ENCODE measurements at places on chromosomes 11 and 22.

DNA sequence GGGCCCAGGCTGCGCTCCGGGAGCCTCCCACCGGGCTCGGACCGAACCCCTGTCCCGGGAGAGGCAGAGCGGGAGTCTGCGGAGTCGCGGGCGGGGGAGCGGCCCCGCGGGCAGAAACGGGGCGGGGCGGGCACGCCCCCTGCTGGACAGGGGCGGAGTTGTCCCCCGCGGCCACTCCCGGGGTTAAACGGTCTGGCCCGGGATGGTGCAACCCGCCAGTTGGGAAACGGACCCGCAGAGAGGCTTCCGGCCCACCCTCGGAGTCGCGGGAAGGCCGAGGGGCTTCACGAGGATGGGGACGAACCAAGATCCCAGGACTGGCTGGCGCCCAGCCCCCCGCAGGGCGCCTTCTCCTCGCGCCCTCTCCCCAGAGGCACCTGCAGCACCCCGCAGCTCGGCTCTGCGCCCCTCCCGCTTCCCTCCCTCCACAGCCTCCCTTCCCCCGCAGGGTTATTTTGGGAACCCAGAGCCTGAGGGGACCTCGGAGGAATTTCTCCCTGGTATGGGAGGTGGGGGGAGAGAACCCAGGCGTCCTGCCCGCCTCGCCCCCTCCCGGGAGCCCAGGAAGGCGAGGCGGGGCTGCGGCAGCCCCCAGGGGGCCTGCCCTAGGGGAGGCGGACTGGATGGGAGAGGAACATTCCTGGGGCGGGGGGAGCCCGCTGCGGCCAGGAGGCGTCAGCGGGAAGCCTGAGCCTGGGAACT lies 902 bp downstream of the RASGRP2 start:
- peak; percentile 28 for ATAC-seq

- no peak for ATAC-seq
Observed at GRCh38 chr11:45622283-45622682, 43.1 kb downstream of the CHST1 start.

DNA sequence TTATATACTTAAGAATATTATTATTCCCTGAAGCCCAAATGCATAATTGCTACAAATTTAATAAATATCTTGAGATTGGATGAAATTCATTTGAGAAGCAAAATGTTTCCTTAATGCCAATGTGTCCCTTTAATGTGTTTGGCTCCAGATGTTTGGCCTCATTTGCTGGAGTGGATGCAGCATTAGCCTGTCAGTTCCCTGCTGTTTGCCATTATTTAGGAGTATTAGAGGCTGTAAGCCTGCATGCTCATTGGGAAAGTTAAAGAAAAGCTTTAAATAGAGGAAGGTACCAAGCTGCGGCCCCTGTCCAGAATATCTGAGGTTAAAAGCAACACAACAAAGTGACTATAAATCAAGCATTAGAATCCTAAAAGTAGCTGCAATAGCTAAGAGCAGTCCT lies 54.8 kb upstream of the PITPNB start:
- ATAC-seq: no peak

DNA sequence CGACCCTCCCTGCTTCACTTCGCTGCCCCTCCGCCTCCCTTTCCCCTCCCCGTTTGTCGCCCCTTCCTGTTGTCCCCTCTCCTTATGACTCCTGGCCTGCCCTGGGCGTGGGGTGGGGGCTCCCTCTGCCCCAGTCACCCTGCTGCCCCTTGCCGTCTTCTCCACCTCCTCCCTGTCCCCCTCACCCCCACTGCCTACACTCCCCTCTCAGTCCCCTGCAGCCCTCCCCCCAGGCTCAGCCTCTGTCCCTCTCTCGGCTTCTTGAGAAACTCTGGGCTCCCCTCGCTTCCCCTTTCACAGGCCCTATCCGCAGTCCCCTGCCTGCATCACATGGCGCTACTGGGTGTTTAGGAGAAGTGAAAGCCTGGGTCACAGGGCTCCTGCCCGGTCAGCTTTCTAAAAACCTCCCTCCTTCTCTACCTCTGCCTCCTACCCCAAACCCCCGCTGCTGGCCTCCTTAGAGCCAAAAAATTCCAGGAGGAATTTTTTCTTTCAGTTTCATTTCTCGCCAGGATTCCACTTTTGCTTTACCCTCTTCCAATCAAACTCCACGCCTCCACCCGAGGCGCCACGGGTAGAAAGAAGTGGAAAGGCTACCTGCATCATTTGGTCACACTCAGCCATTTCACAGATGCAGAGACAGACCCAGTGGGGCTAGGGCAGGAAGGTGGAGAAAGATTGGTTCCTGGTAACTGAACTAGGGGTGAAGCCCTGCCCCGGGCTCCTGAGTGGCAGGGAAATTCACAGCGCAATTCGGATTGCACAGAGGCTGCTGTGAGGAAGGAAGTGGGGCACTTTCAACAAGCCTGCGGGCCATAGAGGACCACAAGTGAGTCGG lies at the start of gene SLC15A3:
TSS of gene SLC15A3 (minus strand) at position 273 of the 838 bp plus-strand sequence. CDS start 625 bp downstream, outside the sequence.
- ATAC-seq: peak; percentile 93

DNA sequence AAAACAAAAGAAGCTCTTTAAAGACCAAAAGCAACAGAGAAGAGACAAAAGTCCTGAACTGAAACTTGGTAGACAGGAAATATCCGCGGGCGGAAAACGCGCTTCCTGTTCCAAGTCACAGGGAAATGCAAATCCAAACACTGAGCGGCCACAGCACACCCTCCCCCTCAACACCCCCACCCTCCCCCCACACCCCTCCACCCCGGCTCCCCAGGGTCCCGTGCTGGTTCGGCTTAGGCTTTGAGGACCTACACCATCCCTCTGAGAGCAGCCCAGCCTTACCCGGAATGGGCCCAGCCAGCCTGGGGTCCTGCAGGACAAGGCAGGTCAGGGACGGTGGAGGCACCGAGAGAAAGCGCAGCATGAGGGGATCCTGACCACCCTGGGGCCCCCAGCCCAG lies 160.4 kb downstream of the BRD1 start:
- no peak for ATAC-seq

DNA sequence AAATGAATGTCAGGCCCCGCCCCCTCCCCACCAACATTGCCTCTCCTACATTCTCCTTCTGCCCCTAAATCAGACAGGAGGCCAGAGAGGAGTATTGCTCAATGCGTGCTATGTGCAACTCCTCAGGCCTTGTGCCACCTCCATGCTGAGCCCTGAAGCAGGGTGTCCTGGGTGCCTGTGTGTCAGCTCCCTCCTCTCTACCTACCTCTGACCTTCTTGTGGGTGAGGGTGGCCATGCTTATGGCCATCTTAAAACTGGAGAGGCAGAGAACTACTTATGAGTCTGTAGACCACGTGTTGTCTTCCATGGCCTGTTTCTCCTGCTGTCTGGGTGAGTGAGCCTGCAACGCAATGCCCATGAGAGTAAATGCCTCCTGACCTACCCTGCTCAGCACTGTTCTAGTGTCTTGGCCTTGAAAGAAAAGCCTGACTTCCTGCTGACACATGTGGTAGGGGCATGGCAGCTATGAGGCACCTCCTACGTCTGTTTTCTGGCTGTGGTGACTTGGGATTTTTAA lies 10.5 kb downstream of the MCAM start:
- no peak for ATAC-seq

- no peak for ATAC-seq
Observed at GRCh38 chr11:3684819-3685172, 13.6 kb upstream of the CHRNA10 start.

DNA sequence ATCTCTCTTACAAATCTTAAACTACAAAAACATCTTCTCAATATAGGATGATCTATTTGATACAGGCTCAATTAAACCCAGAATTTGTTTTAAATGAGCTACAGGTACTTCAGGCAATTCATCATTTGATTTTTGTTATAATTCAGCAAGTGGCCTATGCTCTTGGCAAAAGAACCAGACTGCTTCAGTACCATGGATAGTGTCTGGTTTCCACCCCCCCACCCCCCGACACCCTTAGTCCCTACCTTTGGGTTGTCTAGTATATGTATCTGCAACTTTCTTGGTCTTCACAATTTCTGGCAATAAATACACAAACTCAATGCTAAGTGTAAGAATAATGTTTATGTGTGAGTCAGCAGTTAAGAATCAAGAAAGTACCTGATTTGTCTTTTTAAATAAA lies 97.3 kb upstream of the API5 start:
- no peak for ATAC-seq

DNA sequence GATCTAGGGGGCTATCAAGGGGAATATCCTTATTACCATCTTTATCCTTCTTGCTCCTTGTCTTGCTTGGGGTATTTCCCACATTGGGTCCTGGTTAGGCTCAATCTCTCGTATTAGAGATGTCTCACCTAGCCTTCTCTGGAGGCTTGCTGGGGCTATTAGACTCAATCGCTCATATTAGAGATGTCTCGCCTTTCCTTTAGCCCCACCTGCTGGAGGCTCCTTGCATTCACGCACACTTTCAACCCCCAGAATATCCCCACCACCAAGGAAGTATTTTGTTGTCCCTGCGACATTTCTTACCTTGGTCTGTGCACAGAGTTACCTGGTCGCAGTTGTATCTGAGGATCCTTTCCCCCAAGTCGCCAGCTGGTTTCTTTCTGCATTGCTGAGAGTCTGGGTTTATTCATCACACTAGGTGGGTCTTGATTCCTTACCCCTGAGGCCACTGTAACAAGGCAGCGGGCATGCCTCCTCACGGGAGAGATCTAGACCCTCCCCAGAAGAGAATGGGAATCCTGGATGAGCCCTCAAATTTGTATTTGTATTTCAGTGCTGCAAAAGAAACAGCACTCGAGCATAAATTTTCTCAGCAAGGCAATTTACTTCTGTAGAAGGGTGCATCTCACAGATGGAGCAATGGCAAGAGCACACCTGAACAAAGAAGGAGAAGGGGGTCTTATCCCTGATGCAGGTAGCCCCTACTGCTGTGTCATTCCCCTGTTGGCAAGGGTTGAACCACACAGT lies 15.9 kb upstream of the HYLS1 start:
- ATAC-seq: no peak

GRCh38 chr22:30244066-30244465 lies 2.5 kb downstream of the LIF start:
- no peak for ATAC-seq

DNA sequence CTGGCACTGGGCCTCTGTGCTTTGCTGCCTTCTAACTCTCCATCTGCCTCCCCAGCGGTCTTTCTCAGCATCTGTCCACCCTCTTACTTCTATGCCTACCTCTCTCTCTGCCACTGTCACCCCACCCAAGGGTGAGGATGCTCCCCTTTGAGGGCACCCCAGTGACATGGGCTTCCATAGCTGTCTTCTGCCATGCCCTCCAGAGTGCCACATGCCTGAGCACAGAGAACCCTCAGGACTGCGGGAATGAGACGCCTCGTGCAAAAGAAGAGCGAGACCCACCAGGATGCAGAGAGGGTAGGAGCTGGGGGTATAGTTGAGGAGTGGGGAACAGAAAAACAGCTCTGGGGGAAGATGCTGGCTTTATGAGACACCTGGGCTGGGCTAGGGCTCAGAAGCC lies 64.3 kb downstream of the BTG4 start:
- no peak for ATAC-seq

DNA sequence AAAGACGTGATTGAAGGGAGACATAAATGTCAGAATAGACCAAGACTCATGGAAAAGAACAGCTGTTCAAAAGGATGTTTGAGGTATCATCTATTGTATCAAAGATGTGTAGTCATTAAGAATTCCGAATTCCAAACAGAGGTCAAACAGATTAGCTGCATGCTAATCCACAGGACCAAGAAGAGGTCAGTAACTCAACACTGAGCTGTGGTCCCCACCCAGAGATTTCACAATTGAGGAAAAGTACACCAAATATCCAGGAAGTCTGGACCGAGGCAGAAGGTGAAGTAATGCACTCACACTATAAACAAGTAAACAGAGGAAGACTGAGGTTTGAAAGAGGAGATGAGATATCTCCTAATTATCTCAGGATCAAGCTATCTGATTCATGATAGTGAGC lies 29.6 kb upstream of the OR5P2 start:
- ATAC-seq: no peak

GRCh38 chr11:130522284-130522961 lies 74.0 kb downstream of the ADAMTS15 start:
- no peak for ATAC-seq

GRCh38 chr22:50469377-50470305 lies 5.2 kb downstream of the SBF1 start:
- ATAC-seq: peak; percentile 91

DNA sequence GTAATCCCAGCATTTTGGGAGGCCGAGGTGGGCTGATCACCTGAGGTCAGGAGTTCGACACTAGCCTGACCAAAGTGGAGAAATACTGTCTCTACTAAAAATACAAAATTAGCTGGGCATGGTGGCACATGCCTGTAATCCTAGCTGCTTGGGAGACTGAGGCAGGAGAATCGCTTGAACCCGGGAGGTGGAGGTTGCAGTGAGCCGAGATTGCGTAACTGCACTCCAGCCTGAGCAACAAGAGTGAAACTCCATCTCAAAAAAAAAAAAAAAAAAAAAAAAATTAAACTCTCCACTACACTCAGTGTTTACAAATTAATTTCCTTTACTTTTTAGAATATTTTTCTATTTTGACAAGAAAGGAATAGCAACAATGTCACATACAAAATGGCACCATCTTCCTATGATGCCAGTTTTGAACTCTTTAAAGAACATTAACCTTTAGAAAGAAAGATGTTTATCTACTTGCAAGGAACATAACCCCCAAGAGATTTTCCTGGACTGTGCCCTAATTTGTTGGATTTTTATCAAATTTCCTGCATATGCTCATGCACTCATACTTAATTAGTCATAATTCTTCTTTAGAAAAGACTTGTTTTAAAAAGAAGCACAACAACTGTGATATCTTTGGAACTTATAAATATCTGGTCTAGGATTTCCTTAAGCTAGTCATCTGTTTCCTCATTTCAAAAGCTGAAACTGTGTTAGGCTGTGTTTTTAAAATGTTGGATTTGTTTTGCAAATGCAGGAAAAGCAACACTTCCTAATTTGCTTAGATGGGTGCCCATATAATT lies 22.6 kb upstream of the HIPK3 start:
- no peak for ATAC-seq

GRCh38 chr11:114684636-114685035 lies 6.3 kb downstream of the NXPE2 start:
- ATAC-seq: no peak

DNA sequence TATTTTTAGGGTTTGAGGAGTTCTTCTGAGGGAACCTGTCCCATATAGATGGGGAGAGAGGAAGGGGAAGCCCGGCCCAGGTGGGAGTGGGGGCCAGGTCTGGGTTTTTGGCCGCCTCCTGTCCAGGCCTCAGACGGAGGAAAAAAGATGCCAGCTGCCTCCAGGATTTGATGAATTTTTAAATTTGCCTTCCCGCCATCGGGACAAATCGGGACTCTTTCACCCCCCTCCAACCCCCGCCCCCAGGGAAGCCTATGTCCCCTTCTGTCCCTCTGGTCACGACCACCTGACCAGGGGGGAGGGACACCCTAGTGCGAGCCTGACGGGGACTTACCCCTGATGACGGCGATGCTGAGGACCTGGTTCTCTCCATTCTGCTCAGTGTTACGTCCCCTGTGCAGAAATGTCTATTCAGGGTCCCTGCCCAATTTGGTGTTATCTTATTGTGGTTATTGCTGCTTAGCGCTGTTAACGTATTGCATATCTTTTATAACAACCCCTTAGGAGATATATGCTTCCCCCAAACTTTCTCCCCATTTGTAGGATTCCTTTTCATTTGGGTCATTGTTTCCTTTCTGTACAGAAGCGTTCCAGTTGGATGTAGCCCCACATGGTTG lies 115.9 kb upstream of the GRK3 start:
- peak; percentile 53 for ATAC-seq

GRCh38 chr11:117789241-117789640 lies 7.8 kb downstream of the DSCAML1 start:
- ATAC-seq: no peak

- ATAC-seq: peak; percentile 77
Observed at GRCh38 chr11:63768237-63769041, at the start of gene ZFTA. Gene ZFTA, minus strand, starts transcription at chr11:63768775. Its CDS starts 153 bp downstream, at chr11:63768622.

GRCh38 chr11:130651066-130651855 lies 202.8 kb downstream of the ADAMTS15 start:
- no peak for ATAC-seq

- ATAC-seq: no peak
Observed at GRCh38 chr11:134459246-134460061, 47.4 kb upstream of the B3GAT1 start.

Data from stimulated activated memory B cell treated with anti-CD40 and anti-IgM and Interleukin-4, amounts not matched to agents 10 μg/mL and 1 μg/mL and 100 μg/mL, for 72 hours (primary cell).